ENCODE measurements at places on chromosomes 11 and 22. TPM values are rescaled to one million over a fixed set of nuclear protein-coding genes. Genes with fewer than 3 reads are reported as not detected.

GRCh38 chr11:9575260-9576240 lies 2.1 kb downstream of the WEE1 start:
- DNase-seq: peak; percentile 63

DNA sequence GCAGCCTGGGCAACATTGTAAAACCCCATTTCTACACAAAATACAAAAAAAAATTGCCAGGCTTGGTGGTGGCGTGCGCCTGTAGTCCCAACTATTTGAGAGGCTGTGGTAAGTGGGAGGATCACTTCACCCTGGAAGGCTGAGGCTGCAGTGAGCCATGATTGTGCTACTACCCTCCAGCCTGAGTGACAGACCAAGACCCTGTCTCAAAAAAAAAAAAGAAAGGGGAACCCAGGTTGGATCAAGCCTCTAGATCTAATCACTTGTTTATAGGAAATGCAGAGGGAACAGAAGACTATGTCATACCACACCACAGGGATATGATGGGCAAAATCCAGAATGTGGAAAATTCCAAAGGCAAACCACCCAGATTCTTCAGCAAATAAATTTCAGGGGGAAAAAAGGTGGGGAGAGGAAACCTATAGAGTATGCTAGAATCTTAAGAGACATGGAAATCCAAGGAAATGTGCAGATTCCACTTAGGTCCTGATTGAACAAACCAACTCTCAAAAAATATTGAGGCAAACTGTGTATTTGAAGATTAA lies 16.5 kb upstream of the MALAT1 start:
- DNase-seq: no peak

GRCh38 chr11:117384045-117384444 lies 56.4 kb downstream of the CEP164 start:
- DNase-seq: no peak

DNA sequence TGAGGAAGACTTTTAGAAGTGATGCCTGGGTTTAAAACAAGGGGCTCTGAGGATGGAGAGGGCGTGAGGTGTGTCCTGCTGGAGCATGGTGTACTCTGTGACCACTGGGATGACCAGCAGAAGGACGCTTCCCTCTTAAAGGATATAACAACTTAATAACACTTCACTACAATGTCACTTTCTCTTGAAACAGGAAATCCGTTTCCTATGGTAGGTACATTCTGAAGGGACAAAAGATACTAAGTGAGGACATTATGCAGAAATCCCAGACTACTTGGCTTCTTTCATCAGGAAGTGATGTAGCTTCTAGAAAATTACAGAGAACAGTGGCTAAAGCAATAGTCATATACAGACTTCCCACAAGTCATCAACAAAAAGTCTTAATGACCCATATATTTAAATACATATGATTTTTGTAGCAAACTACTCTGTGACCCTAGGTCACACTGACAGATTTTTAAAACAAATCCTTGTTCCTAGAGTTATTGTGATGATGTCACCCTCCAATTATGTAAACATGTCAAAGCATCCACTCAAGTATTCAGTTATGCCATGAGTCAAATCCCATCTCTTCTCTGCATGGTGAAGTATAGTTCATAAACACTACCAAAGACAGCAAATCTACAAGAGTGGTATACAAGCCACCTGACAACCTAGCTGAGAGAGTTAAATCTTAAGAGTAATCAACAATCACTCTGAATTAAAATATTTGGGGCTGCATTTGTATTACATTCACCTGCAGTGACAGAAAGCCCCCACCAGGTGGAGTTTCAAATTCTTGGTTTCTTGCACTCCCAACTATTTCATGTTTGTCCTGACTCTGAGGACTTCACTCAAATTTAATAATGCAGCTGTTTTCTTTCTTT lies 32.8 kb downstream of the PITPNB start:
- peak; percentile 23 for DNase-seq

DNA sequence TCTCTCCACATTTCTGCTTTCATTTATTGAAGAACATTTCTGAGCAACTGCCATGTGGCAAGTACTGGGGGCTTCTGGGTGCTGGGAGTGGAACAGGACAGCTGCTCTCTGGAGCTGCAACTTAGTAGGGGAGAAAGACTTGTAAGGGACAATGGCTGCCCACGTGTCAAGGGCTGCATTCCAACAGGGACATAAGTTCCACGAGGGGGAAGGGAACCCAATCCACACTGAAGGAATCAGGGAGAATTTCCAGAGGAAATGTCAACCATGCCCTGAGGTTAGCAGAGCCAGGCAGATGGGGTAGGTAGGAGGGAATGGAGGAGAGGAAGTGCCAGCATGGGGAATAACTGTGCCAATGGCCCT lies 1.7 kb downstream of the MAPK8IP2 start:
- DNase-seq: no peak

GRCh38 chr11:120698918-120699317 lies 187.4 kb downstream of the GRIK4 start:
- no peak for DNase-seq

DNA sequence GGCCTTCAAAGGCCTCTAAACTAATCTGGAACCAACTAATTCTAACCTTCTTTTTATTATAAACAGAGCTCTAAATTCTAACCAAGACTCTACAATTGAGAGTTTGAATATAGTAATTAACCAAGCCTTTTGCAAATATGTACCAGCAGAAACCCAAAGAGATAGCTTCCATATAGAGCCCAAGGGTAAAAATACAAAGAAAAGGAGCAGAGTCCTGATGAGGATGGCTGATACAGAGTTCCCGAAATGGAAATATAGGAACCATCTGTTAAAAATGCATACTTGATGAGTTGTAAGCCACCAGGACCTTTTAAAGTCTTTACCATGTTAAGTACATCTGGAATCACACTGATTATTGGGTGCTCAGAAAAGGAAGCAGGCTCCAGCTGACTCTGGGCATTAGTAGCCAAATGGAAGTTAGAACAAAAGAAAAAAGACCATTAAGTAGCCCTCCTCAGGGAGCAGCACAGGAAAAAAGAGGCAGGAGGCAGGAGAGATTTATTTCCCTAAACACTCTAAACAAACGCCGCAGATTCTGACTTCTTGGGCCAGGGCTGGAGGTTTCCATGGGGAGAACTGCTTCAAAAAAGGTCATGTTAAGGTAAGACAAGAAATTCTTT lies 463.1 kb upstream of the FAT3 start:
- DNase-seq: no peak

DNA sequence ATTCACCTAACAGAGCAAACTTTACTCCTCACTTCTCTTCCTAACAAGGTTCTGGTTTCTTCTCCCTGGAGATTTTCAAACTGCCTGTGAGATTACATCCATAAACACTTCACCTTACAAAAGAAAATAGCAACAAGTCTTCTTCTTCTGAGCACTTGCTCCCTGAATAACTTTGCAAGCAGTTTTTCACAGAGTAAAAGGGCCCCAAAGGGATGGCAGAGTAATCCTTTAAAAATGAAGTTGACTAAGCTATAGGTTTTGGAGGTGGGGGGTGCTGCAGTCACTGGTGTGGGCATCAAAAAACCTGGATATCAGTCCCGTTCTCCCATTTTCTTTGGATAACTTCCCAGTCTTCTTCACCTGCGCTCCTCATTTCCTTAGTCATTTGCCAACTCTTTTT lies 484.9 kb downstream of the MIAT start:
- no peak for DNase-seq

- DNase-seq: no peak
Measured at GRCh38 chr11:61776561-61777075, 15.8 kb downstream of the TMEM258 start.

DNA sequence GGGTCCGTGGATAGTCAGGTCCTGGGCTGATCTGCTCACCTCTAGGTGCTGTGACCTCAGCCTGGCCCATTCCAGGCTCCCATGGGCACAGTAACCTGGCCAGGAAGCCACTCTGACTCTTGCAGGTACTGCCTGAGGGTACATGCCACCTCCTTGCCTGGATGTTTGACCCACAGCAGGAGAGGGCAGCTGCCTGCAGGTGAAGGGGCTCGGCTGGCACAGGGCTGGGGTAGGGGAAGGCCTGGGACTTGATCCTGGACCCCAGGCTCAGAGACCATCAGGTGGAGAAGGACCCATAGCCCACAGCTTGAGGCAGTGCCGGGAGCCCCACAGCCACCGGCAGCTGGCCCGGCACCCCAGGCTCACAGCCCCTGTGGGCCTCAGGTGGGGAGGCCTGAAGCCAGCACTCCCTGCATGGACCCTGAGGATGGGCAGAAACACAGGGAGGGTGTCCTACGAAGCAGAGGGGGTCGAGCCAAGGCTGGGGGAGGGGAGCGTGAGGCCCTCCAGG lies 2.7 kb downstream of the LRRC56 start:
- DNase-seq: no peak

GRCh38 chr22:27195094-27195493 lies 537.7 kb downstream of the MIAT start:
- no peak for DNase-seq

DNA sequence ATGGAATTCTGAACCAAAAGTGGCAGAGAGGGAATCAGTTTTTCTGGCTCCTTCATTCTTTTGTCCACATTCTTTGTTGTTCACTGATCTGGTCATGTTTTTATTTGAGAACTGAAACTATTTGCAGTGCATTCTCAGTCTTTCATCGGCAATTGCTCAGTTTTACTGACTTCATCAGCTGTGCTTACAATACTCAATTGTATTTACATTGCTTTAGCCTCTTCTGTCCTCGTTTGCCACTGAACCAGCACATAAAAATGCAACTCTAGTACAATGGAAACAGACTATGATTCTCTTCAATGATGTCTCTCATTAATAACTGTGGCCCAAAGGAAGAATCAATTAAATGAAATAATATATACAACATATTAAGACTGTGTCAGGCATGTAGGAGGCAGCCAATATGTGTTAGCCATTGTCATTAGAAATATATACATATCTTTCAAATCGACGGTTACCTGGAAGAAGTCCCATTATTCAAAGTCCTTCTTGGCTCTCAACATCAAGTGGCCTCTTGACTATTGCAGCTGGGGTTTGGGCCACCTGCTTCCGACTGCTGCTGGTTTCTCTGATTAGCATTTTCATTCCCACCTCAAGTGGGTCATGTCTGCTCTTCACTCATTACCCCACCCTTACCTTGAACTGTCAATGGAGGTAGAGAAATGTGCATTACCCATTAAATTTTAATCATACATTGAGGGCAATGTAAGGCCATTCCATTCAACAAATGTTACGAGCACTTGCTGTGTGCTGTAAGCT lies 600.1 kb downstream of the INSC start:
- no peak for DNase-seq

GRCh38 chr11:81569999-81570398 lies 1163.7 kb downstream of the FAM181B start:
- DNase-seq: no peak

- DNase-seq: no peak
Measured at GRCh38 chr11:76579056-76579751, 91.3 kb downstream of the LRRC32 start.

GRCh38 chr22:37519268-37520195 lies at the start of gene CARD10:
Gene CARD10 (minus strand): TSS chr22:37519415. CDS start chr22:37519200, 215 bp downstream.
- DNase-seq: no peak

Gene FAM227A
- total RNA-seq: not detected

Gene MYEOV
- total RNA-seq: not detected

Gene IFITM2
- 50.1 TPM for total RNA-seq

Gene MAPK8IP2
- total RNA-seq: 0.51 TPM

Gene TUBA8
- total RNA-seq: 86.7 TPM

Gene CSF2RB
- 1.4 TPM for total RNA-seq

Gene IPO7
- total RNA-seq: 168 TPM

Gene OTOG
- not detected for total RNA-seq

Gene KCNQ1
- 0.75 TPM for total RNA-seq

Gene ALDH3B1
- total RNA-seq: 5.1 TPM

Gene MS4A7
- 7.3 TPM for total RNA-seq

Gene SPON1
- total RNA-seq: 0.10 TPM
